CD4-positive, alpha-beta T cell treated with Interferon alpha-2 for 1 hour (primary cell): ENCODE measurements at places on chromosomes 7 and 10.

DNA sequence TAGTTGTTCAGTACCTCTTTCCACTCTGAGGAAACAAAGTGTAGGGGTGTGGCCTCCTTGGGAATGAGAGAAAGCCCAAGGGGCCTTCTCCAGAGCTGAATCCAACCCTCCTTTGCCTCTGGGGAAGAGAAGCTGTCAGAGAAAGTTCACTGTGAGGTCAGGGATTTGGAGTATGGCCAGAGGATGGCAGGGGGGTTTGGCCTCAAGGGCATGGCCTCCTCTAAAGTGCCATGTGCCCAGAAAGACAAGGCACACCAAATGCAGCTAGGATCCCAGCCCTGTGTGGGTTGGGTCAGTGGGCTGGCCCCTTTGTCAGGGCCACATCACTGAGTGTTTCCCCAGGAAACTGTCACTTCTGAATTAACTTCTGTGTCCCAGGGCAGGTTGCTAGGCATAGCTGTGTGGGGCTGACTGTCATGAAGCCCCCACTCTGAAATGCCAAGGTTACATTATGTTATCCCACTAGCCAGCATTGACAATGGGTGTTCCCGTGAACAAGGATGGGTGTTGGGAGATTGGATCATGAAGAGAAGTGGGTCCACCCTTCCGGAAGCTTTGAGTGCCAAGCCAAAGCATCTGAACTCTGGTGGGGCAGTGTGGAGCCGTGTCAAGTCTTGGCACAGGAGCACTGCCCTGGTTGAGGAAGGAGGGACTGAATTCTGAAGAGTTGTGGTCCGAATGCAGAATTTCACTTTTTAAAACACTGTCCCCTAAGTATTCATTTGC, 123.3 kb downstream of the ZMIZ1 start:
- no peak for DNase-seq

GRCh38 chr7:100968031-100968430, 1.3 kb upstream of the MUC12 start:
- no peak for DNase-seq

GRCh38 chr7:24963218-24963617, 16.8 kb downstream of the OSBPL3 start:
- peak; percentile 47 for DNase-seq

- DNase-seq, result no peak
Observed at GRCh38 chr10:125010362-125010761, 68.4 kb downstream of the ZRANB1 start.

DNA sequence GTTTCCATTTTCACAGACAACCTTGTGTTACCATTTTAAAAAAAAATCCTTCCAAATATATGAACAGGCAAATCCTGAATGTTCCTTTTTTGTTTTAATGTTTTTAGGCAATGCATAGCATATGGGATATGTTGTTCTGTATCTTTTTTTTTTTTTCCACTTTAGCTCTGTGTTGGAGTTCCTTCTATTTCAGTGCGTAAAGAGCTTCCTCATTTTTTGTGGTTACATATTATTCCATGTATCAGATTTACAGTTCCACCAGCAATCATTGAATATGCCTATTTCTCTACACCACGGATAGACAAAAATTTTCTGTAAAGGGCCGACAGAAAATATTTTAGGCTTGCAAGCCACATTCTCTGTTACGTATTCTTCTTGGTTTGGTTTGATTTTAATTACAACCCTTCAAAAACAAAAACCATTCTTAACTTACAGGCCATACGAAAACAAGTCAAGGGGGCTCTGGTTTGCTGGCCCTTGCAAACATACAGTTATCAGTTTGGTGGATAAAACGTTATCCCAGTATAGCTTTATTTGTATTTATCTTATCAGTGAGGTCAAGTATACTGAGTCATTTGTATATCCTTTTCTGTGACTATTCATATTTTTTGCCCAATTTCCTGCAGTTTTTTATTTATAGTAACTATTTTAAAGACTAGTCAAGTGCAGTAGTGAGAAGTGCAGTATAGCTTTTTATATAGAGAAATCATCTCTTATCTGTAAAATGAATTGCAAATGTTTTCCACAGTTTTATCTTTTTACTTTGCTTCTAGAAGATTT, 55.7 kb downstream of the RALA start:
- no peak for DNase-seq

- peak; percentile 56 for DNase-seq
Observed at GRCh38 chr10:48658243-48658974, 26.3 kb upstream of the WDFY4 start.

GRCh38 chr10:73218431-73219191, 28.4 kb downstream of the DNAJC9 start:
- DNase-seq, result peak; percentile 16
